ENCODE measurements at places on chromosomes 5 and 9.

DNA sequence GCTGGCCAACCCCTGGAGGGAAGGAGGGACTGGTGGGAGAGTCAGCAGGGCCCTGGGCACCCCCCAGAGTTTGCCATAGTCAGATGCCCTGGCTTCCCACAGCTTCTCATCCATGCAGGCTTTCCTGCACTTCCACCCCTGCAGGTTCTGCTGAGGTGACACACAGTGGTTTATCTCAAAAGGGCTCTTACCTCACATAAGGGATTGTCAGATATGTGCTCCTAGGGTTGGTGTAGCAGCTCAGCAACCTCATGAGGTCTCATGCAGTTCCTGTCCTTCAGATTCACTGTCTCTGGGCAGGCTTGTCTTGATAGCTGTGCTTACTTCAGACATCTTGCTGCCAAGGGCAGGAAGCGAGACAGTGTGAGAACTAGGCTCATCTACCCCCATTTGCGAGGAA, 143.4 kb downstream of the KDM4C start:
- DNase-seq: no peak

DNA sequence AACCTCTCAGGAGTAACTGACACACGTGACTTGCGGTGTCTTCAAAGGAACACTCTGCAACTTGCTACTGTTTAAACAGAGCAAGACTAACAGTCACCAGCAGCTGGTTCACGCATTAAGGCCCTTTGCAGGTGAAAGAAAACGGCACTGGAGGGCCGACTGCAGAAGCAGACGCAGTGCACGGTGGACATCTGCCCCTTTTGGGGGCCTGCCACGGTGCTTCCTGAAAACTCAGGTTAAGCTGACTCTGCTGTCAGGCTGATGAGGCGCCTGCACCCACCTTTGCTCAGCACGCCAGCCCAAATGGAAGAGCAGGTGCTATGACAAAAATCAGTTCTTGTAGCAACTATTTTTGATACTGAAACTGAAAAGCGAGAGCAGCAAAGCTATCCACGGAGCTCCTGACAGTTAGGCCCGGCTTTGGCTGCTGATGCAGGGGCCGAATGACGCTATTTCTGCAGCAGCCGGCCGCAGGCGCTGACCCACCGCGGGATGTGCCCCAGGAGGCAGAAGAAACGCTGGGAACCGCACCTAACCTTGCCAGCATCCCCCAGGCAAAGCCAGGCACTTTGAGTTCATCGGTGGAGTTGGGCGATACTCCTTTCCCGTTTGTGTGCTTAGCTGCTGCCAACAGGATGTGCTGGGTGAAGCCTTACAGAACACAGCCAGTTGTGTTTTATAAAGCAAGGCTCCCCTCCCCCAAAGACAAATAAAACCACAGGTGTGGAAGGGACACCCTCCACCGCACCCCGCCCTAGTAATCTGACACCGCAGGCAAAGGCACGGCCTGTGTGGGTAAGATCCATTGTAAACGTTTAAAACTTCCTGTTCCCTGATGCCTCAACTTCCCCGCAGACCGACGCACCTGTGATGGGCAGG, 21.1 kb upstream of the TERT start:
- no peak for DNase-seq

- DNase-seq: peak; percentile 10
Observed at GRCh38 chr5:20522905-20523482, 535.0 kb upstream of the CDH18 start.

DNA sequence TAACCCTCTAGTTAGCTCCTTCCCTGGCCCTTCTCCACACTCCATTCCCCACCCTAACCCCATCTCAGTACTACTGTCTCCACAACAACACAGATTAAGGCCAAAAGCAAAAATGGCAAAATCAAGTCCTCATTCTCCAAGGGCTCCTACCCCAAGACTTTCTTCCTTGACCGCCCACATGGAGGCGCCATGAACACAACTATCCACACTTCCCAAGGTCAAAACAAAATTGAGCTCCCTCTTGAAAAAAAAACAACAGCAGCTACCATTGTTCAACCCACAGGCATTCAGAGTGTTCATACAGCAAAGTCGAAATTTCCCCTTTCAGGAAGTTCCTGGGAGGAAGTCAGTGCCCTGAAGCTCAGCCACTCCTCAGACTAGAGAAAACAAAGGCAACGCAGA, 54.4 kb downstream of the GNAQ start:
- DNase-seq: peak; percentile 19

DNA sequence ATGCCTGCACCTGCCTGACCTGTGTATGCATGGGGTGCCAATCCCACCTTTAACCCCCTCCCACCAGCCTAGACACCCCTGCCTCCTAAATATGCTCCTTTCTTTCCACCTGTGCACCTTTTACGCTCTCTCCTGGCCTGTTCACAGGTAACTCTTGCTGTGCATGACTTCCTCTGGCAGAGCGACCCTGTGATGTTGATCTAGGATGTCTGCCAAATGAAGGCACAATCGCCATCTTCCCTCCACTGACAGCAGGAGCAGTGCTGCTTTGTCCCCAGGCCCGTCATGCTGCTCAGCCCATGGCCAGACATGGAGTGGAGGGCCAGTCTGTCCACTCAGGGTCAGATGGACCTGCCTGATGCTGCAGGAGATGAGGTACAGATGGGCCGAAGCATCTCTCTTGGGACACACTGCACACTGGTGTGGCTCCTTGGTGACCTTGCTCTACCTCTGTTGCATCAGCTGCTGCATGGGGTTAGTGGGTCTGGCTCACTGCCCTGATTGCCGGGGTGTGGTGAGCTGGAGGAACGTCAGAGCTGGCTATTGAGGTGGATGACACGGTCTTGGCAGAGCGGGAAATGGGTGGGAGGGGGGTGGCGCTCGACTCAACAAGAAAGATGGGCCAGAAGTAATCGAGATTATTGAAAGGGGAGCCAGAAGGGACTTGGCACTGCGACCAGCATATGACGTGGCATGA, 101.7 kb upstream of the PITX1 start:
- DNase-seq: no peak

DNA sequence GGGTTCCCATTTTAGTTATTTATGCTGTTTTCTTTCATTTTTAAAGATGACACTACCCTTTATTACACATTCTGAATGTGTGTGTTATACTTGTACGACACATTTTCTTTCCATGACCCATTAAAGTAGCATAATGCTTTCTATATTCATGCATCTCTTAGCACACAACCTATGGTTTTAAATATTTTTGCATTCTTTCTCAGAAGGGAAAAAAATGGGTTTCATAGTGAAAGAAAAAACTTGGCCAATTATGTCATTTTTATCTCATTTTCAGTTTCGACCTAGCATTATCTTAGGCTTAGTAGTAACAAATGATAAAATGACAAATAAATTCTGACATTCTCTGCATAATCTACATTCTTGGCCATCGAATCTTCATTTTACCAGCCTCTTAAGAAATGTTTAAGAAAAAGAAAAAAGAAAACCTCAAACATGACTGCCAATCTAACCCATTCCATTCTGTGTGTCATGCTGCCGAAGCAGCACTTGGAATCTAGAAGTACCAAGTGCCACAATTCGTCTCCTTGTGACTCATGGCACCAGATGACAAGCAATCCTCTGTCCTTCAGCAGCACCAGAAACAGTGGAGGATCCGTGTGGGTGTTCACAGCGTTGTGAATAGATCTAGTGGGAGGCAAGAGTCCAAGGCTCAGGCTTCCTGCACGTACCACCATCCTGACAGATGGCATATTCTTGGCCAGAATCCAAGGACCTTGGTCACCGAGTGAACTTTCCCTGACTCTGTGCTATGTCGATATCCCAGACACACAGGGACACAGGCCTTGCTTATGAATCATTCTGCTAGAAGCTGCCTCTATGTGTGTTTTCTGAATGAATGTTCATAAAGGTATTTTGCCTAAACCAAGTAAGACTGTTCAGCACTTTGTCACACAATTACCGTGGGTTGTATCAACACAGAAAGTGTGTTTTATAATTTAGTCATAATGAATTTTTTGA, 502.7 kb downstream of the NR2F1-AS1 start:
- peak; percentile 21 for DNase-seq

- DNase-seq: no peak
Observed at GRCh38 chr9:114266969-114267368, 55.9 kb upstream of the ORM1 start.

DNA sequence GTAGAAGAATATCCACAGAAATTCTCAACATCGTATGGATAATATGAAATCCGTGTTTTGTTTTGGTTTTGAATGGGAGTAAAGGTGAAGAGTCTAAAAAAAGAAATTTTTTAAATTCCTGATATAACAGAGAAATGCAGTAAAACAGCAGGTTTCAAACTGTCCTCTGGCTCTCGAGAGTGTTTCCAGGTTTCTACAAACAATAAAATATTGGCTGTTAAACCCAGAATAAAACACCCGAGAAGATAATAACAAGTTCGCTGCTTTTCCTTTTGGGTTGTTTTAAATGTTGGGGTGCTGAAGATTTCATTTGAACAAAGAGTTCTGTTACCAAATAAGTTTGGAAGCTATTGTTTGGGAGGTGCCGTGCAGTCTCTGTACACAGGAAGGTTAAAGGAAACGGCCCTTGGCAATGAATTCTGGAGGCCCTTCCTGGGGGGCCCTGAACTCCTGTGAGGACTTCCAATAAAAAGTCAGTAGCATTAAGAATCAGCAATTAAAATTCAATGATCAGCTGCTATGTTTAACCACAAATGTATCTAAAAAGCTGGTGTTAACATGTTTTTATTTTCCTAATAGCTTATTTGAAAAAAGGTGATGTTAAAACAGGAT, 215.8 kb downstream of the TSSK1B start:
- DNase-seq: no peak

- peak; percentile 93 for DNase-seq
Observed at GRCh38 chr9:33676746-33677505, 118.4 kb upstream of the PRSS3 start.

- peak; percentile 16 for DNase-seq
Observed at GRCh38 chr5:78162253-78162862, 132.1 kb downstream of the AP3B1 start.

GRCh38 chr5:122492675-122493074, 180.6 kb downstream of the SNCAIP start:
- DNase-seq: no peak

DNA sequence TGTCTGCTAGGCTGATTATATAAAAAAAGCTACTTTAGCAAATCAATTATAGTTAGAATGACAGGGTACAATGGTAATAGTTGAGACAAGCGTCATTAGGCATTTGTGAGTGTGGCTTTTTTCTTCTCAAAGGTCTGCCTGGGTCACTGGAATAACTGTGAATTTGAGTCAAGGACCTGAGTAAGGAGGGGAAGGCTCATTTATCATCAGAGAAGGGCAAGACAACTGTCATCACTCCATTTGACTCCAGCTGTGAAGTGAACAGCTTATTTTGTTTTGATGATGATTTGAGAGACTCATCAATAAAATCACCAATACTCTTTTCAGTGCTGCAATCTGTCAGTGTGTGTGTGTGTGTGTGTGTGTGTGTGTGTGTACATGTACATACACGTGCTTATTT, 118.6 kb downstream of the MAT2B start:
- peak; percentile 21 for DNase-seq

DNA sequence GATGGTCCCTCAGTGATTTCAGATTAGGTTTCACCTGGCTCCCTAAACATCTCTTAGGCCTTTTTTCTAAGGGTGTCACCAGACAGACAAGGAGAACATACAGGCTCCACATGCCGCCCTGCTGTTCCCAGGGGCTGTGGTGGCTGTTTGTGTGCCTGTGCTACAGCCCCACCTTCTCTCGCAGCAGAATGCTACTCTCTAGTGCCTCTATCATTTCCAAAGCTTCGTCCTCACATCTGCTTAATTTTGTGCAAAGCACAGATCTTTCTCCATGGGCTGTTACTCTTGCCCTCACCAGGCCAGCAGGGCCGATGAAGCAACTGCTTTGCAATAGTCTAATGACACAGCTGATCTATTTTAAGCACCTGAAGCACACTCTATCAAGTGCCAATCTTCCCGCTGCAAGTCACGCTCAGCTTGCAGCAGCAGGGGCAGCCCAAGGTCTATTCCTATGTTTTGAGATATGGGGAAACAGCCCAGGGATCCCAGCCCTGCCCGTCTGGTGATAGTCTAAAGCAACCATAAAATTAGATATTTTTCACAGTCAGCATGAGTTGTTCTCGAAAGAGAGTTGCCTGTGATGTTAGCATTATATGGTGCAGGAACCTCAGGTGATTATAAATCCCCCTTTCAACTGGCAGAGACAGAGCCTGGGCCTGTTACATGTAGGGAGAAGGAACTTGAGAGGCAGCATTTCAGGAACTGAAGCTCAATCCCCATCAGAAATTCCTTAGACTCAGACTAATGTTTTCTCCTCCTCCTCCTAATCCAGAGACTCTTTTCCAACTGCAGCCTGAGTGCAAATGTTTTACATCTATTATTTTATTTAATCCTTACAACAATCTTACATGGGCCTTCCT, 12.7 kb downstream of the ABLIM3 start:
- peak; percentile 44 for DNase-seq

GRCh38 chr5:33423018-33423630, 17.6 kb upstream of the TARS1 start:
- DNase-seq: no peak

- DNase-seq: no peak
Observed at GRCh38 chr9:136740971-136741882, 1.5 kb downstream of the LCN10 start.

DNA sequence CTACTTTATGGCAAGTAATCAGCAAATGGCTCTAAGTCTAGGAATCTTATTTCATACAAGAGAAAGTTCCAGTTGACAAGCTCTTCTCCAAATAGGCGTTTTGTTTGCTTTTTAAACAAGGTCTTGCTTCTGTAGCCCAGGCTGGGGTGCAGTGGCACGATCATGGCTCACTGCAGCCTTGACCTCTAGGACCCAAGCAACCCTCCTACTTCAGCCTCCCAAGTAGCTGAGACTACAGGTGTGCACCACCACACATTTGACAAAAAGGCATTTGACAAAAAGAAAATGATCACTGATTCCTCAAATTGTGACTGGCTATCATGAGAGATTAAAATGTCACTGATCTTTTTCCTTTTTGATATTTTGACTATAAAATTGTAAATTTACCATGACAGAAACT, 31.8 kb downstream of the NR6A1 start:
- DNase-seq: no peak

DNA sequence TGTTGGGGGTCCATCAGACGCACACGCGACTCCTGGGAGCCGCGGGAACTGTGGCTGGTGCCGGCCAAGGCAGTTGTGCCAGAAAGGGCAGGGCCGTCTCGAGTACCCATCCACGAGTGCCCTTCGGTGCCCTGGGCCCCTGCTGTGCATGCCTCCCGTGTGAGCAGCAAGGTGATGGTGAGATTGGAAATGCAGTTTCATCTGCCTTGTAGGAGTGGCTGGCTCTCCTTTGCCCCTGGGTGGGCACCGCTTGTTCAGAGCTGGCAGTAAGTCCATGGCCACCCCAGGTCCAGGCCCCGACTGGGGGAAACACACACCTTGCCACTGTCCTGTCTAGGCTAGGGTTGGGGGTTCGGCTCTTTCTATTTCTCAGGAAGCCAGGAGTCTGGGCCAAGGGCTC, 5.7 kb downstream of the NKD2 start:
- no peak for DNase-seq
